ENCODE measurements at places on chromosomes 16 and 17.

- no peak for DNase-seq
These were observed 5.4 kb downstream of the NDUFAF8 start for GRCh38 chr17:81244358-81245023.

- no peak for DNase-seq
These were observed 22.5 kb upstream of the LYRM9 start for GRCh38 chr17:27915709-27916108.

DNA sequence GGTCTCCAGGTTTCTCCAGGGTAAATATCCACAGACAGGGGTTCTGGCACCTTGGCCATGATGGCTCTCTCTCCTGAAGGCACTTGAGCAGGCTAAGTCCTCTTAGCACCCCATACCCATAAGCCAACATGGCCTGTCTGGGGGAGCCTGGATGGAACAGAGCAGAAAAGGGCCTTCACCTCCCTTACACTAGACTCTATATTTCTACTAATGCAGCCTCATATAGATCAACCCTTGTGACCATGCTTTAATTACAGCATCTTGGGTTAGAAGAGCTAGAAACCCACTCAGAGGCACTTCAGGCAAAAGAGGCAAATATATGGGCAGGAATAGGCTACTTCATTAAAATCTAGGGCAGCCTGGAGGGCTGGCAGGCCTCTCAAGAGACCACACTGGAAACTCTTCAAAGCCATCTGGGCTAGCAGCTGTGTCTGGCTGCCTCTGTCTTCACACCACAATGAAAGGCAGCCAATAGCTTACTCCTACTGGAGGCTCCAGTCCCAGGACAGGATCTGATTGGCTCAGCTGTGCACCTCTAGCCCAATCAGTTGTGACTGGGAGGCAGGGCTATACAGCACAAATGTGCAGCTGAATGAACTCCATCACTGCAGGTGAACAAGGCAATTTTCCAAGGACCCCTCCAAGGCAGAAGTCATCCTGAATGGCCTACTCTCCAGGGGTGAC is 4.7 kb upstream of the CDT1 start:
- DNase-seq, result no peak

GRCh38 chr17:32192379-32192778 is 50.1 kb downstream of the RHOT1 start:
- DNase-seq, result no peak

GRCh38 chr17:62017912-62018311 is 47.2 kb downstream of the MED13 start:
- no peak for DNase-seq

GRCh38 chr16:31875928-31876547 is 2.4 kb downstream of the ZNF267 start:
- no peak for DNase-seq

DNA sequence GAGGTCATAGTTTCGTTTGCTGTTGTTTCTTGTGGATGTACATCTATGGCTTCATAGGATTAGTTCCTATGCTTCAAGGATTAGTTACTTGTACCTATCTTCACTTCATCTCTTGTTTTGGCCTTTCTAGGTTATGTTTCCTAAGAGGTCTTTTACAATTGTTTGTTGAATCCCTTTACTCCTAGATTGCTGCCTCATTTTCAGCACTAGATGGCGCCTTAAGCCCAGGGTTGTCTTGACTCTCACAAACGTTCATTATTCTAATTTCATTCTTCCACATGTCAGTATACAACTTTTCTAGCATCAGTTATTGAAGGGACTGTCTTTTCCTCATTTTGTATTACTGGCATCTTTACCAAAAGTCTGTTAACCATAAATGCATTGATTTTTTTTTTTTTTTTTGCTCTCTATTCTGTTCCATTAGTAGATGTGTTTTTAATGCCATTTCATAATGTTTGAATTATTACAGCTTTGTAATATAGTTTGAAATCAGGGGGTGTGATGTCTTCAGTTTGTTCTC is 45.0 kb upstream of the NACA2 start:
- peak; percentile 18 for DNase-seq

GRCh38 chr17:69047368-69048263 is 13.1 kb downstream of the ABCA9 start:
- no peak for DNase-seq
